ENCODE measurements at places on chromosomes 16 and 17. TPM values are rescaled to one million over a fixed set of nuclear protein-coding genes. Genes with fewer than 3 reads are reported as not detected.

The GGT6 gene
- 0.19 TPM for total RNA-seq

- no peak for DNase-seq
Observed at GRCh38 chr17:63387656-63388340, 58.3 kb downstream of the CYB561 start.

DNA sequence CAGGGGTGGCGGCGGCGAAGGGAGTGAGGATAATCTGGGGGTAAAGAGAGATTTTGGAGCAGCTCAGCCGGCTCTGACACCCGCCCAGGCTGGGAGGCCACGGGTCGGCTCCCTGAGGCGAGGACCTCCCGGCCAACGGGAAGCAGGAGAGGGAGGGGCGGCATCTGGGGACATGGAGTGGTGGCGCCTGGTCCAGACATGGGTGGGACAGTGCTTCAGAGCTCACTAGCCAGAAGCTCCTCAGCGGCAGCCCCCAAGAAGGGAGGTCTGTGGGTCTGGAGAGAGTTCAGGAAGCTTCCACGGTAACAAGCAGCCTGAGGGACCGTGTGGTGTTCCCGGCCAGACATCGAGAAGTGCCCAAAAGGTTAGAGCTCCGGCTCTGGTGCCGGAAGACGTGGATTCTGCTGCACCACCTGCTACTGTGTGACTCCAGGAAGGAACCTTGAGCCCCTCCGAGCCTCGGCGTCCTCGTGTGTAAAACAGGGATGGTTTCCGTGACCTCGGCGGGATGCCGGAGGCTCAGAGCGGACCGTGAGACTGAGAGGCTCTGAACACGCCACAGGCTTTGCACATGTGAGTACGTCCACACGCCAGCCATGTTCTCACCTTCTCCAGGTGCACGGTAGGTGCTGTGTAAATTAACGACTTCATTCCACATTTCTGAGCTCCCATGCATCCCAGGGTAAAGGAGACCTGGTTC, 56.9 kb downstream of the TIMM22 start:
- DNase-seq = no peak

DNA sequence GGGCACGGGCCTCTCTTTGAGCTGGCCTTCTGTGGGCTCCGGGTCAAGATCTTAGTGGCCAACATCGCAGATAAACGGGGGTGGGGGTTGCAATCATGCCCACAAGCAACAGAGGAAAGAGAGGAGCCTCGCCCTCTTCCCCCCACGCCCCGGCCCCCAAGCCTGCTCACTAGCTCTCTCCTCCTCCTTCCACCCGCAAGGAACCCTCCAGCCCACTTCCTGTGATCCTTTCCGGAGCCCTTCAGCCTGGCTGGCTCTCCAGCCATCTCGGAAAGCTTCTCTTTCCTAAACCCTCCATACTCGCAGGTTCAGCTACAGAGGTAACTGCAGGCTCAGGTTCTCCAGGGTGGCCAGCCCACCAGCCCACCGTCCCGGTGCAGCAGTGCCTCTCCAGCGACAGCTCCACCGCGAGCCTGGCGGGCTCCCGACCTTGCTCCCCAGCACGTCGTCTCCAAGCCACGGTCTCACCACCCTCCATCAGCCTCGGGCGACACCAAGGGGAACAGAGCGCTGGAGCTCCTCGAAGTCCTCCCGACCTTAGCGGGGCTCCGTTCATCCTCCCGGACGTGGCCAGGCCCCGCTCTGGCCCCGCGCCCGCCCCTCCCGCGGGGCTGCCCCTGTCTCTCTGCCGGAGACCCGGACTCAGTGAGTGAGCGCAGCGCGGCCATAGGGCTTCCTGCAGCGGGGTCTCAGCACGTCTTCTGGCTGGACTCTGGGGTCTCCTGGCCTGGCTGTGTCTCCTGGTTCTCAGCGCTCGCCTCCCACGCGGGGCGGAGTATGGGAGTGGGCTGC, 12.9 kb upstream of the ODF4 start:
- no peak for DNase-seq
